NCI-H1417 (cell line): ENCODE measurements at places on chromosomes 2 and 18.

- no peak for DNase-seq
Observed at GRCh38 chr2:179850188-179850587, 11.2 kb downstream of the ZNF385B start.

DNA sequence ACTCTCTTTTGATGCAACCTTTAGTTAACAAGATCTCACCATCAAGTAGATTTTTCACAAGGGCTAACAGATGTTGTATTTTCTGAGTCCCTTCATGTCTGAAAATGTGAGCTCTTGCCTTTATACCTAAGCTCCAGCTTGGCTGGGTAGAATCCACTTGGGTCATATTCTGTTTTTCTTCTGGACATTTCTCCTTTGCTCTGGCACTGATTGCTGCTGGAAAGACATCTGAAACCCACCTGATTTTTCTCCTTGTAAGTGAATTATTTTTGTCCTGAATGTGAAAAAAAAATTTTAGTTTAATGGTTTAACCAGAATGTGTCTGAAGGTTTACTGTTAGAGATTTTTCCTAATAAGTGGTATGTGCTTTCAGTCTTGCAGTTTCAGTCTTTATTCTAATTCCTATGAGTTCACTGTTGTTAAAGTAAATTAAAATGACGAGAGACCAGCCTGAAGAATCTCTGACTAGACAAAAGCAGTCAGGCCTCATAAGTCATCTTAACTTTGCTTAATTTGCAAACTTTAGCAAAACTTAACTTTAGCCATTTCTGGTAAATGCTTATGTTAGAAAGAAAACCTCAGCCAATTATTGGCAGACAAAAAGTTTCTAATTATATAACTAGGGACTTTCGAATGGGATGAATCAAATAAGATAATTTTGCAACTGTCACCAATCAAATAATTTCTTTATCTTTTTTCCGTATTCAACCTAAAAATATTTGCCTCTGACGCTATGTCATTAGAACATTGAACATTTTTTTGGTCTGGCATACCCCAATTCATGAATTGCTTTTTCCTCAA, 70.8 kb downstream of the ACAA2 start:
- no peak for DNase-seq

DNA sequence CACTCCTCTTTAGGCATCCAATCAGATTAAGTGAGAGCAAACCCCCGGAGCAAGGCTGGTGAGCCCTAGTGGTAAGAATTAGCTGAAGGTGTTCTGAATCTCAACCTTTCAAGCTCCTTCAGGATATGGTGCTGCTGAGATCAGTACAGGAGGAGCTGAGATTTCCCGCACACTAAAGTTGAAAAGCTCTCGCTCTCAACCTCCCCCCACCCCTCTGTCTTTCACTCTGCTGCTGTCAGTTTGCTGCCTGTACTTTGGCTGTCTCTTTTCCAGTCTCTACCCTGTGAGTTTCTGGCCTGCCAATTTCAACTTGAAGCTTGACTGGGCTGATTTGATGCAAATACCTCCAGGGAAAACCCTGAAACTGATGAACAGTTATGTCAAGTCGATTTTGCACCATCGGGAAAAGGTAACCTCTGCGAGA, 15.7 kb downstream of the ZEB2 start:
- DNase-seq, result peak; percentile 29

DNA sequence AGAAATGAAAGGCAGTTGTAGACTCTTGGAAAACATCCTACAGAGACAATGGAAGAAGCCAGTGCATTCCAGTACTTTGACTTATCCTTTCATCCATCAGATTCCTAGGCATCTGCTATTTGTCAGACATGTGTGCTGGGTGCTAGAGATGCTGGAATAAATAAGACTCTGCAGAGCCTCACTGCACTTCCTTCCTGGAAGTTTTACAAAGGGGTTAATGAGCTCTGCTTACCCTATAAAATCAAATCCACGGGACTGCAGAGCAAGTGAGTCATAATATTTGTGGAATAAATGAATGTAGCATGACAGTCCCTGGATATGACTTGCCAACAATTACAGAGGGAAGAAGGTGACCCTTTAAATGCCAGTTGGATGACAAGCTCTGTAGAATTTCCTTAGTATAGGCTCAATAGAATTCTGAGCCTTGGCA, 52.7 kb upstream of the NPAS2 start:
- DNase-seq, result no peak
